ENCODE measurements at places on chromosomes 11 and 22.

DNA sequence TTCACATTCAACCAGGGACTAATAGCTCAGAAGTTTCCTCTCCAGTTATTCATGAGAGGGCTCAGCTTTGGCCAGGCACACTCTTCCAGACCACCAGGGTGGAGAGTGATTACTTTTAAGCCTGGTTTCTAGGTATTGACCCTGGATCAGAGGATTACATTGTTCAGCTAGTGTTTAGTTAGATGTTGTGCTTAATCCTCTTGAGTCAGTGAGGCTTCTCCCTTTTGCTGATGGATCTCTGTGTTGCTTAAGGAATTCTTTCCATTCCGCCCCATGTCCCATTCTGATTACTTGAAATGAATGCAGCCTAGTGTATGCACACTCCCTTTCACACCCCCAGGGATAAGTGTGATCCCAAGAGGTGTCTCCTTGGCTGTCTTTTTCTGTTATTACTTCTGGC is 271.7 kb upstream of the ANO5 start:
- no peak for DNase-seq

DNA sequence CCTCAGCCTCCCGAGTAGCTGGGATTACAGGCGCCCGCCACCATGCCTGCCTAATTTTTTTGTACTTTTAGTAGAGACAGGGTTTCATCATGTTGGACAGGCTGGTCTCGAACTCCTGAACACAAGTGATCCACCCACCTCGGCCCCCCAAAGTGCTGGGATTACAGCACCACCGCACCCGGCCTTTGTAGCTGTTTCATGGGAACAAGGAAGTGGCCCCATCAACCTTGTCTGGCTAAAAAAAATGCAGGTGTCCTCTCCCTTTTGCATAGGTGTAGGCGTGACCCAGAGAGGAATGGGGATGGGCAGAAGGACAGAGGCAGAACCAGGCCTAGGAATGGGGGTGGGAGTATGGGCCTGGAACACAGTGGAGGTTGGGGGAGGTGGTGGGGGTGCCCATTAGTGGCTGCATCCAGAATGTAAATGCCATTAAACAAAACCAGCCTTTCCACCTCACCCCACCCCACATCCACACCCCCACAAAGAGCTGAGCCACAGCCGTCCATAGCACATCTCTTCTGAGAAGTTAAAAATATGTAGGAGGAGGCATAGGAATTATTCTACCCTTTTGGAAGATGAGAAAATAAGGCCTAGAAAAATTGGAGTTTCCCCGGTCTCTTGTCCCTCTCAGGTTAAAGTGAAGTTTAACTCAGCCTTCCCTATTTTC is 22.8 kb upstream of the SCGB1A1 start:
- DNase-seq: no peak

GRCh38 chr11:73760135-73760678 is 667 bp downstream of the RAB6A start:
- DNase-seq: no peak

- no peak for DNase-seq
Observed at GRCh38 chr11:17218403-17218802, 10.6 kb upstream of the PIK3C2A start.

DNA sequence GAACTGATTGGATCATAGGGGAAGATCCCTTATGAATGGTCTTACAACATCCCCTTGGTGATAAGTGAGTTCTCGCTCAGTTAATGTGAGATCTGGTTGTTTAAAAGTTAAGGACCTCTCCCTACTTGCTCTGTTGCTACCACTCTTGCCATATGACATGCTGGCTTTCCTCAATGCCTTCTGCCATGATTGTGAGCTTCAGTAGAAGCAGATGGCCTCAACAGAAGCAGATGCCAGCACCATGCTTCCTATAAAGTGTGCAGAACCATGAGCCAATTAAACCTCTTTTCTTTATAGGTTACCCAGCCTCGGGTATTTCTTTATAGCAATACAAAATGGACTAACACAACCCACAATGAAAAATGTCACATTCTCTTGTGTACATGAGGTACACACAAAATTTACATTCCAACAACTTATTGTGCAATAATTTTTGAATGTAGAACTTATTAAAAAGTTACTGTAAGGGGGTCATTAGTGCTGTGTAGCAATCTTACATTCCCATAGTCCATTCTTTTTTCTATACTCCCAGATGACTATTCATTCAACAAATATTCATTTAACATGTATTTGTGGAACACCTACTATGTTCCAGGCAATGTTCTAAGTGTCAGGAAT is 10.3 kb downstream of the CYP2R1 start:
- no peak for DNase-seq

DNA sequence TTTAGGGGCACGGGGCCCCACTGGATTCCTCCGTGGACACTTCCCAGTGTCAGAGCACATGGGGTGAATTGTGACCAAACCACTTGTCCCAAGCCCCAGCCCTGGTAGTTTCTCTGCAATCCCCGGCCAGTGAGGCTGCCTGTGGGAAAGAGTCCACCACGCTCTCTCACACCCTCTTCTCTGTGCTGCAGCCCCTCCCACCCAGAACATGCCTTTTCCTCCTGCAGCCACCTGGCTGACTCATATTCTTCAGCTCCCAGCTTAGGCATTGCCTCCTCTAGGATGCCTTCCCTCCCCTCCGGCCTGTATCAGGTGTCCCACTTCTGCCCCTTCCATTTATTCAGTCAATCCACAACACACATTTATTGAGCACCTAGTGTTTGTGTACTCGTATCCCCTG is 5.4 kb upstream of the RPS6KB2 start:
- no peak for DNase-seq

- no peak for DNase-seq
Observed at GRCh38 chr22:45291931-45292290, 7.2 kb downstream of the UPK3A start.

- no peak for DNase-seq
Observed at GRCh38 chr11:108786281-108786990, 121.6 kb downstream of the DDX10 start.

- no peak for DNase-seq
Observed at GRCh38 chr11:8671651-8672062, 10.8 kb downstream of the TRIM66 start.

DNA sequence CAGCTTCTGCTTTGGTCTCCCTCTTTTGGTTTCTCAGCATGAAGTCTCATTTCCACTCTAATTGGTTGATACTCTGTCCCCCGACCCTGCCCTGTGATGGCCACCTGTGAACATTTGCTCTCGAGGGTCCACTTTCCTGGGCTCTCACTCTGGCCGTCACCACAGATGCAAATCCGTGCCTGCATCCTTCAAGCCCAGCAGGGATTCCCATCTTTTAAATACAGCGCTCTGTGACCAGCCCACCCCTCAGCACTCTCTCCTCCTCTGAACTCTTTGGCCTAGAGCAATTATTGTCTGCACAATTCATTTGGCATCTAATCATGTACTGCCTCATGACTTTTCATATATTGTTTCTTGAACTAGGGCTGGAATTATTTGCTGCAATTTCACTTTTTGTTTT is 26.0 kb downstream of the PKNOX2 start:
- DNase-seq: no peak

- no peak for DNase-seq
Observed at GRCh38 chr11:110479108-110480101, 49.7 kb downstream of the FDX1 start.

- DNase-seq: no peak
Observed at GRCh38 chr11:125932301-125932700, 13.5 kb upstream of the VSIG10L2 start.

DNA sequence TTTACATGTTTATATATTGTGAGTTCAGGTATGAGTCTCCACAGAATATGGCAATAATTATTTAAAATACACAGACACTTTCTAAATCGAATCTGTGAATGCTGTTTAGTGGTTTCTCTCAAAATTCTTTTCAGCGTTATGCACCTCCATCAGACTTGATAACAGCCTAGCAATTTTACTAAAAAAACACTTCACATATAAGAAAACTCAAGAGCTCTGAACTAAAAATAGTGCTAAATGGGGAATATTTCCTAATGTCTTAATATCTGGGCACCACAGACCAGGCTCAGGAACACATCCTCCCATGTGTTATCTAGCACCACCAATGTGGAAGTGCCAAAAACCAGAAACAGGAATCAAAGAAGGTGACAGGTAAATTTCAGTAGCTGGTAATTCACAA is 47.9 kb downstream of the ARHGAP32 start:
- no peak for DNase-seq

DNA sequence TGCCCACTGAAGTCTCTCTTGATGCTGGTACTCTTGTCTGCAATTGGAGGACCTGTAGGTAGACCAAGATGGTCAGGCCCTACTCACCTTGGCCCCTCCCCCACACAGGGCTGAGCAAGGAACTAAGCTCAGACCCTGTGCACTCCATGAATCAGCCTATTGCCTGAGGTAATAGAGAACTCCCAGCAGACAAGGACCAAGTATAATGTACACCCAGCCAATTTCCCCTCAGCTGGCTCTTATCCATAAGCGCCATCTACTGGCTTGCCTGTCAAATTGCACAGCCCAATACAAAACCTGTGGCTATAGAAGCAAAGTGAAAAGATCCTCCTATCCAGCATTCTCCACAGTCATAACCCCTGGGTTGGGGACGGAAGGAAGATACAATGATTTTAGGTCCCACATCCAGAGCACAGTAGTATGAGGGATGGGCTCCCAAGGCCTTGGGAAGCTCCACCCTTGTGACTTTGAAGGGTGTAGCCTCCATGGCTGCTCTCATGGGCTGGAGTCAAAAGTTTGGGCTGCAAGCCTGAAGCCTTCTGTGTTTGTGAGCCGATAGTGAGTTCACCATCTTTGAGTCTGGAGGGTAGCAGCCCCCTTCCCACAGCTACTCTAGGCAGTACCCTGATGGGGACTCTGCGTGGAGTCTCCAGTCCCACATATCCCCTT is 56.0 kb downstream of the GLYATL2 start:
- no peak for DNase-seq

- no peak for DNase-seq
Observed at GRCh38 chr11:72643547-72643946, 30.7 kb downstream of the PDE2A start.

GRCh38 chr22:45627489-45628233 is 44.0 kb upstream of the ATXN10 start:
- DNase-seq: no peak

DNA sequence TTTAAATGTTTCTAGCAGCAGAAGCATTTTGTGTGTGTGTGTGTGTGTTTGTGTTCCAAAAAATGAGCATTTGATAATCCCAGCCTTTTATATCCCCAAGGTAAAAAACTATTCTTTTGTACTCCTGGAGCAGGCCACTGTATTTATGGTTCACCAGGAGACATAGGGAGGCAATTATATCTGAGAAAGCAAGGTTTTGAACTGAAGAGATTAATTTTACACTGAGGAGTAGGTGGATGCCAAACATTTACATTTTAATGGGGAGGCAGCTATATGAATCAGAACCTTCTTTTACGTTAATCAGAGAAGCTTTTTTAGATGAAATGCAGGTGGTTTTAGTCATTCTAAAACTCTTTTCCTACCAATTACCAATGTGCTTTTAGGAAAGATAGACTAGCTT is 1374.0 kb upstream of the TENM4 start:
- DNase-seq: no peak

Data from NCI-H187 (cell line).